ENCODE measurements at places on chromosomes 6 and 20.

DNA sequence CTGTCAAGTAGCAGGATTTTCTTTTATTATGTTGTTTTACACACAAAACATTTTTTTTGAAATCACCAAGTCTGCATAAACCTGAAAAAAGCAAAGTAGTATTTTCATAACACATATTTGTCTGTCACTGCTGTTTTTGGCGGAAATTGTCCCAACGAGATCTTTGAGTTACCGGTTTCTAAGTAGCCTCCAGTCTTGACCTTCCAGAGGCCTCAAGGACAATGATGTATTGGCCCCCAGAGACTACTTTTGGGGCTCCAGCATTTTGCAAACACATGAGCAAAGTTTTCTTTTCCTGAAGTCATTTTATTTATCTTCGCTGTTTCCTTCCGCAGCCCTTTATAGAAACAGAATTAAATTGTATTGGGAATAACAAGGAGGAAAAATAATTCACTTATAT is 862.6 kb downstream of the KIF16B start:
- DNase-seq, result no peak

GRCh38 chr6:453152-453551 is 61.6 kb downstream of the IRF4 start:
- no peak for DNase-seq

GRCh38 chr6:5634525-5634924 is 372.2 kb downstream of the NRN1 start:
- DNase-seq, result no peak

DNA sequence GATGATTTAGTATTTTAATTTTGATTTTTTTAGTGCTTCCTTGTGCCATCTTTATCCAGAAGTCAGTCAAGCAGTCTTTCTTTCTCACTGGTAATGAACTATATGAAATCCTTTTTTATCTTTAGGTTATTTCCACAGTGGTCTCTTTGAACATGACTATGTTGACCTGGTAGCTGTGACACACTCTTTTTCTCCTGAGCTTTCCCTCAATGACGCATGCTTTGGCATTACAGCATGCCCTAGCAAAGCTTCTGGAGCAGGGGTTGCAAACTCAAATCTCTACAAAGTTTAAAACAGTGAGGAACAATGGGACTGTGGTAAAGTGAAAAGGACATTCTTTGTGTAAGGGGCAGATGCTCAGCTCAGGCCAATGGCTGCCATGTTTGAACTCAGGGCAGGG is 4.5 kb upstream of the PLAGL1 start:
- no peak for DNase-seq

- no peak for DNase-seq
Observed at GRCh38 chr6:53326372-53327016, 22.3 kb downstream of the ELOVL5 start.

DNA sequence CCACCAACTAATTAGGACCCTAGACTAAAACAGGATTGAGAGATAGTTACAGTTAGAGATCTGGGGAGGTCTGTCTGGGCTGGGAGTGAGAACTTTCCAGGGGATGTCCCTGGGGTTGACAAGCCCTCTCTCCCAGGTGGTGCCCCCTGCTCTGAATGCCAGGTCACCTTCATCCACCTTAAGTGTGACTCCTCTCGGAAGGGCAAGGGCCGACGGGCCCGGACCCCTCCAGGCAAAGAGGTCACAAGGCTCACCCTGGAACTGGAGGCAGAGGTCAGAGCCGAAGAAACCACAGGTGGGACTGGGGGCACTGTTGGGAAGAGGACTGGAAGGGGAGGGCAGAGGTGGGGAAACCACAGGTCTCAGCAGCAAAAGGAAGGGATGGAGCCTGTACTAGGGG is 17.0 kb upstream of the ZNF76 start:
- no peak for DNase-seq

DNA sequence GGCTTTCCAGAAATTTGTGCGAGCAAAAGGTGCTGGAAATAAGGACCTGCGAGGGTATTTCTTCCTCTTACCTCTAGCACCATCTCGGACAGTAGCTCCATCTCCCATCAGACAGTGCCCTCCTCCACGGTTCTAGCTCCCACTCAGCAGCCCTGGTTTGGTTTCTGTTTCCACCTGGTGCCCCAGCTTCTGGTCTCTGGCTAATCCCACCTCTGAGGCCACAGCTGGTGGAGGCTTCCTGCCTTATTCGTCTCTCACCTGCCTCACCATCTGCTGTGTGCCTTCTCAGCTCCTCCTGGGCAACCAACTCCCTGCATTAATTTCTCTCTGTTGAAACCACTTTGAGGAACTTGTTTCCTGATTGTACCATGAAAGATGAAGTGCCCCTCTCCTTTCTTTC is 162.4 kb upstream of the CDYL start:
- DNase-seq, result no peak

- DNase-seq, result no peak
Observed at GRCh38 chr6:165231581-165232561, 77.5 kb downstream of the C6orf118 start.

DNA sequence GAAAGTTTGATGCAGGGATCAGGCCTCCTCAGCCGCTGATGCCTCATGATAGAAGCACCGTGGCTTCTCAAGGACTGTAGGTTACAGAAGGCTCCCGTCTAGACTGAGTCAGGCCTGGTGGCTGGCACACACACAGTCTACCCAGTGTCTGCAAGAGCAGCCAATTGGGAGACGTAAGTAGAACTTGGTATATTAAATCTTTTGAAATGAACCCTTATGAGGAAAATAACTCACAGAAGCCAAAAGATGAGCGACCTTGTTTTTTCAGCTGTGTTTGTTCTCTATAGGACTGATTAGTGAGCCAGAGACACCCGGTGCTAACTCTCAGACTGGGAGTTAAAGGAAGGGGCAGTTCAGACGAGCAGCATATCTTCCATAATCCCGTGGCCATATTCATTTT is 5.9 kb upstream of the PDE10A start:
- DNase-seq, result no peak

DNA sequence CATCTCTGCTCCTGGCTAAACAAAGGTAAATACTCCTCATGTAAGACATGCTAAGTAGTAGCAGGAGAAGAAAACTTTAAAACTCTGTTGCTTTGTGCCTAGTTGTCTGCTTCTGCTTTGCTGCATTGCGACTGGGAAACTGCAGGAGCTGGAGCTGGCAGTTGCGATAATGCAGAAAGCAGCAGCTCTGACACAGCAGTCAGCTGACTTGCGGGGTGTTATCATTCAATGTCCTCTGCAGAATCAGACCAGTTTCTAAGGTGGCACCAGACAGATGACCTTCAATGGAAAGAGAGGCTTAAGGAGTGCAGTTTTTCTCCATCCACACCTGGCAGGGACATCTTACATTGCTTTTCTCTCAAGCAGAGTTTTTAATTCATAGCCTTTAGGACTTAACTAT is 69.9 kb upstream of the SOX4 start:
- DNase-seq, result no peak

GRCh38 chr6:113048741-113049140 is 701.6 kb downstream of the RFPL4B start:
- no peak for DNase-seq

GRCh38 chr6:52389626-52390360 is 27.8 kb downstream of the PAQR8 start:
- DNase-seq, result no peak

GRCh38 chr6:31293343-31293742 is 21.5 kb upstream of the HLA-C start:
- DNase-seq, result no peak

- no peak for DNase-seq
Observed at GRCh38 chr6:9484091-9484490, 930.8 kb downstream of the TFAP2A start.

GRCh38 chr6:127969701-127970100 is 68.8 kb upstream of the THEMIS start:
- no peak for DNase-seq

DNA sequence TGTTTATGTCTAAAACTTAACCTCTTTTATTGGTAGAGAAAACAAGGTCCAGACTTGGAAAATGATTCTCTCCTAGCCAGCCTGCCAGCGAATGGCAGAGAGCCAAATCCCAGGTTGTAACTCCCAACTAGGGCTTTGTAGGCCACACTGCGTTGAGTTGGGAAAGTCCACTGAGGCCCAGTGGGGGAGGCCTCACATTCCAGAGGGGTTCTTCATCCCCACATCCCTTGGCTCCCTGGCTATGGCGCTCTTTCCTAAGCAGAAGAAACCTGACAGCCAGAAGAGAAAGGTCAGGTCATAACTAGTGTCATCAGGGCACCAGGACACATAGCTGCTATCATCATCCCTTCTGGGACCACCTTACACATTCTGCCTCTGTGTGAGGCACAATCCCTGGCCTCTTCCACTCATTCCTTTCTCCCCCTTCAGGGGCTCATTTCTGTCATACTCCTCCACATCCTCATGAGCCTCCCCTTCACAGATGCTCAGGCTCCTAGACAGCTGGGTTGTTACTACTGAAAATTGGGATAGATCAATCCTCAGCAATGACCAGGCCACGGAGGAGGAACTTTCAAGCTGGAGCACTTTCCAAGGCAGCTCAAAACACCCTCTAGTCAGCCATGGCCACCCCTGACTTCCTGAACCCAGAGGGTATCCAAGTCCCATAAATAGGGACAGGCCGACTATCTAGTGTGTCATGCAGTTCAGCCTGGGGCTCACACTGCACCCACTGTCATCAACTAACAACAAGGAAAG is 48.6 kb downstream of the TCP11 start:
- DNase-seq, result no peak

- no peak for DNase-seq
Observed at GRCh38 chr6:158398252-158399024, 86.2 kb downstream of the TULP4 start.

DNA sequence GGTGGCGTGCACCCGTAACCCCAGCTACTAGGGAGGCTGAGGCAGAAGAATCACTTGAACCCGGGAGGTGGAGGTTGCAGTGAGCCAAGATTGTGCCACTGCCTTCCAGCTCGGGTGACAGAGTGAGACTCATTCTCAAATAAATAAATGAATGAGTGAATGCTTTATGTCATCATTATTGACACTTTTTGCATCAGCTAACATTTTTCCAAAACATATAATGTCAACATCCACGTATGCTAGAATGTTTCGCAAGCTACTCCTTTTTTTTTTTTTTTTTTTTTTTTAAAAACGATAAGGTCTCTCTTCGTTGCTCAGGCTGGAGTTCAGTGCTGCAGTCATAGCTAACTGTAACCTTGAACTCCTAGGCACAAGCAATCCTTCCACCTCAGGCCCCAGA is 72.2 kb downstream of the SENP6 start:
- DNase-seq, result no peak

- no peak for DNase-seq
Observed at GRCh38 chr6:163751032-163751525, 336.6 kb downstream of the QKI start.

DNA sequence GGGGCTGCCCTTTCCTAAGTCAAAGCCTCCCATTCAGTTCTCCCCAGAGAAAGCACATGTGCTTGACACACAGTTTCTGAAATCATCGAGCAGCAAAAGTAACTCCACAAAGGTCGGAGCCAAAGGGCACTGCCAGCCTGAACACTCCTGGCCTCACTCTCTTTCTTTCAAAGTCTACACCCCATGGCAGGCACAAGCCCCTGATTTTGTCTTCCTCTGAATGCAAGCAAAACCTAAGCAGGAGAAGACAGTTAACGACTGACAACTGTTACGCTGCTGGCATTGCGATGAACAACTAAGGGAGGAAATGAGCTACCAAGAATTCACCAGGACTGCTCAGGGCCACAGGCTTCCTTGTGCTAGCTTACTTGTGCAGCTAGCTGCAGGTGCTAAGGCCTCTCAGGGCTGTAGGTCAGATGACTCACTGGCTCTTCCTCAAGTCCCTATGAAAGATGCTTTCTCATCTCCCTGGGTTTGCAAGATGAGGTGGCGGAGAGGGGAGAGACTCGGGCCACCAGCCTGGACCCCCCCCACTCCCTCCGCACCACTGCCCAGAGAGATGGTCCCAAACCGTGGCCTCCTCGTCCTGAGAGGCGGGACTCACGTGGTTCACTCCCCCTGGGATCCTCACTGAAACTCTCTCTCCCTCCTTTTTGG is 208.2 kb downstream of the DLL1 start:
- DNase-seq, result peak; percentile 15

GRCh38 chr6:152804150-152804549 is 53.6 kb downstream of the VIP start:
- no peak for DNase-seq

- no peak for DNase-seq
Observed at GRCh38 chr6:53888931-53889330, 94.1 kb downstream of the LRRC1 start.

DNA sequence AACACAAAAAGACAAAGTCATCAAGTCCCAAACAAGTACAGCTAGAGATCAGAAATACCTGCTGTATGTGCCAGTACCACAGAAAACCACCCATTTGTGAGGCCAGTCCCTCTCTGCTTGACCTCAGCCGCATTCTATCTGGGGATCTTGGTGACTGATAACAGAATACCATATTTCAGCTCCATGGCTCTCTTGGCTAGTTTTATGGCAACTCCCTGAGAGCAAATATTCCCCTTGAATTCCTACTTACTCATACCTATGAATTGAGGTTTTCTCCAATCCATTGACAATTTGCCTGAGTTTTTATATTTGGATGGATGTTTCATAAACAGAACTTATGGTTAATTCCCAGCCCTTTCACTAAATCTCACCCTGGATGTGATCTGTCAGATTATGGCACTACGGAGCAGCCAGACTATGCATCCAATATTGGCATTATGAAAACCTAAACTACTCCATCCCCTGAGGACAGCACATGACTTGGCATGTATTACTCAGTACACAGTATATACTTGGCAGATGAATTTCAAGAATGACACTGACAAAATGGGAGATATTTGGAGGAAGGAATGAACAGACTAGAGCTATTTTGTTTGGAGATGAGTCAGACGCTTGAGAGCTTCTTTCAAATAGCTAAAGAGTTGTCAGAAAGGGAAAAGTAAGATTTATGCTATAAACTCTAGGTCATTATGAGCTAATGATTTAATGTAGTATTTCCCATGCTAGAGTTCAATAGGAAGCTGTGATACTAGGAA is 95.7 kb downstream of the PRDM1 start:
- DNase-seq, result no peak

DNA sequence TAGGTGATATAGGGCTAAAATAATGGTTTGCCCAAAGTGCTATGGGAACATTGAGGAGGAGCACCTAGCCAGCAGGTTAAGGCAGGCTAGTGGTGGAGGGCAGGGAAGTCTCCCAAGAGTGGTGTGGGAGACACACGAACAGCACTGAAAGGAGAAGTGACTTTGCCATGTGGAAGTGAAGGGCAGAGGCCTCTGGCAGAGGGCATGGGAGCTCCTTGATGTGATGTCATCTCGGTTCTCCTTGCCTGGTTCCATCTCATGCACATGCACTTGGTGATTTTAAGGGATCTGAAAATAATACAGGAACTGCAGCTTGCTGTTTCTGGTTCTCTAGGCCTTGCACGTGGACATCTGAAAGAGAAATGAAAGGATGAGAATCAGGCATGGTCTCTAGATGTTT is 4.7 kb upstream of the MAP3K4 start:
- DNase-seq, result no peak

Data from omental fat pad (tissue), 4 donors.